ENCODE measurements at places on chromosomes 1 and 21.

GRCh38 chr1:74763807-74764206 is 30.9 kb downstream of the TYW3 start:
- DNase-seq: no peak

DNA sequence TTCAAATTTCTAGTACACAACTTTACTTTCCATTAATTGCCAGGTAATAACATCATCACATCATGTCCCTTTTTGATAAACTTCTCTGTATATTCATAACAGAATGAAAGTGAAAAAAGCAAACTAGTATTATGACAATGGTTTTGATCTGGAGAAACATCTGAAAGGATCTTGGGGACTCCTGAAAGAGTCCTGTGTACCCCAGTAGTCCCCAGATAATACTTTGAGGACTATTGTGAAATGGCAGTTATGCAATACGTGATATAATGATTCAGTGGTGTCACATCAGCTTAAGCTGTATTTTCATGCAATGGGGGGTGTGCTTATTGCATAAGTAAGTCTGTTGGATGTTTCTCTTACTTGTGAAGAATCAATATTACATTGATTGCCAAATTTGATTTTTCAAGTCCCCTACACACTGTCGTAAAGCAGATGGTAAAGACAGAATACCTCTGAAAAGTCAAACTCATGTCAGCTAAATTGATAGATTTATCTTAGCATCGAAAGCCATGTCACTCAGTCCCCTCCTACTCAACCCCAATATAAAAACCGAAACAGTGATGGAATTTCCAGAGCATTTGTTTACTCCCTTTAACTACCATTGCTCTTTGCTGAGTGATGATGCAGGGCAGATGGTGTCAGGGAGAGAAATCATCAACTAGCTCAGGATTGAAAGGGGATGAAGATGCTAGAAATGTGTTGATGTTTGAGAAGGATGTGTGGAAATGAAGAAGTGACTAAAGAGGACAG is 146.7 kb upstream of the C1orf105 start:
- no peak for DNase-seq

- no peak for DNase-seq
These were observed 30.4 kb upstream of the HHAT start for GRCh38 chr1:210298296-210298695.

DNA sequence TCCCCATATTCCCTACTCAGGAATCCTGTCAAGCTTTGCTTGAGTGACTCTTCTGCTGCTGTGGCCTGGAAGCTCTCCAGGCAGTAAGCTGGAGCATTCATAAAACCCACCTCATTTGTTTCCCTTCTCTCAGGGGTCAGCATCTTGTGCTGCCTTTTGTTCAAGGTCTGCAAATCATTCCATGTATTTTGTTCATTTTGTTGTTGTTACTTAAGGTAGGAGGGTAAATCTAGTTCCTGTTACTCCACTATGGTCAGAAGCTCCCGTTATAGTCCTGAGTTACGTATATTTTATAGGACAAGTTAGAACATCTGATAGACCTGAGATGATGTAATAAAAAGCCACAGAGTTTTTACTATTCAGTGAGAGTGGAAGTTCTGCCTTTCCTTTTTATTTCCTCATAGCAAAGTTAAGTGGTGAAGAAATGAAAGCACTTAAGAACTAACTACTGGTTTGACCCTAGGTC is 9.9 kb downstream of the SYNJ1 start:
- no peak for DNase-seq

GRCh38 chr1:56444960-56445646 is 134.3 kb downstream of the PLPP3 start:
- DNase-seq: no peak

GRCh38 chr1:216499581-216500272 is 76.5 kb upstream of the USH2A start:
- DNase-seq: no peak

- DNase-seq: no peak
These were observed 12.4 kb upstream of the PRPF38B start for GRCh38 chr1:108679586-108680213.

DNA sequence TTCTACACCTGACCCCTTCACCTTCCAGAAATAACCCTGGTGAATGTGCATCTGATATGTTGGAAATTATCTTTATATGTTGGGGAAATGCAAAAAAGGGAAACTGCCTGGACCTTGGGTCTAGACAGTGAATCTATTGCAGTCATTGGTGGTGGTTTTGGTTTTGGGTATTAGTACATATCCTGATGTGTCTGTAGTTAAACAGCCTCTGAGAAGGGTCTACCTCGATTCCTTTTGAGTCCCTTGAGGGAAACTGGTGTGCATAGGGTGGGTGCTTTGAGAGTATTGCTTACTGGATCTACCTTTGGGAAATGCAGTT is 127.3 kb upstream of the KIAA0040 start:
- no peak for DNase-seq

DNA sequence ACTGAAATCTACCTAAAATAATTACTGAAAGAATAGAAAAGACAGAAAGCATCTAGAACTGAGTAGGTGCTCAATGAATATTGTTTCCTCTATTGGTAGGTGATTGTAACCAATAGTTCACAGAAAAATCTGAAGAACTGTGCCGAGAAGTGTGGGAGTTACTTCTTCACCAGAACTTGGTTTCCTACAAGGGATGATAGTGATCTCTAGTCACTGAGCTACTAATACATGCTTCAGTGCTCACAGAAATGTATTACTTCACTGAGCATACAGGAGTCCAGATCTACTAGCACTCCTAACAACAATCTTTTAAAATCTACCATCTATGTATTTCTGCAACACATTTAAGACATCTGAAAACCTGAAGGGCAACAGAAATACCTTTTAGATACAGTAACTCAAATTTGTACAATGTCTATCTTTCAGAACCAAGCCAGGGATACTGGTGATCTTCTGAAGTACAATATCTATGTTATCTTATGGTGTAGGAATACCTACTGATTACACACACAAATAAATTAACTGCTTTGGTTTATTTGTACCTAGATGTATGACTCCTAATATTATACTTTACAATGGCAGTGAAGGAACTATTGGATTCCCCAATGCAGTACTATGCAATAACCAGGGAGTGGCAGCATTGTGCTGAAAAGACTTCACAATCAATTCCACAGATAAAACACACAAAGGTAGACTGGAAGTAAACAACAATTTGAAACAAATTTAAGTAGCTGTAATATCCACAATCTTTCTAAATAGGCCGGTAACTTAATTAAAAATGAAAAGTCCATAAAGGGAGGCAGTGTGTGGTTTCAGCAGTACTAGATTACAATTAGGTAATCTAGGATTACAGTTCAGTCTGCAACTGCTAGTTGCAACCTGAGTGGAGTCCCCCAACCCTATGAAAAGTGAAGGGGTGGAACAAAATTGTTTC is 243.0 kb downstream of the SLC45A1 start:
- DNase-seq: no peak

DNA sequence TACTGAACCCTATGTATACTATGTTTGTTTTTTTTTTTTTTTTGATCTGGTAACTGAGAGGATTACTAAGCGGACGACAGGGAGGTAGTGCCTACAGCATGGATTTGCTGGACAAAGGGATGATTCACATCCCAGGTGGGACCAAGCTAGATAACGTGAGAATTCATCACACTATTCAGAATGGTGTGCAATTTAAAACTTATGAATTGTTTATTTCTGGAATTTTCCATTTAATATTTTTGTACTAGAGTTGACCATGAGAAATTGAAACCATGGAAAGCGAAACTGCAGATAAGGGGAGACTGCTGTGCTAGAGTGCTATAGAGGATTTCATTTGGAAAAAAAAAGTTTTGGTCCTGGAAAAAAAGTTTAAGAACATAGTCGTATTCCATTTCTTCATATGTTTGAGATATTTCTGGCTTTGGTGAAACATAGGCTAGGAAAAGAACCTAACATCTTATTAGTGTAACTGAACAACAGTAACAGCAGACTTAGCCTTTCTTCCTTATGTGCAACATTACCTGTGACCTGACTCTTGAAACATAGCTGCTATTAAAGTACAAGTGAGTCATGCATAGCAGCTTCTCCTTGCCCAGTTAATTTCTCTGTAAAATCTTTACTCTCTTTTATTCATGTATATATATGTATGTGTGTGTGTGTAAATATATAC is 202.5 kb downstream of the FGGY start:
- no peak for DNase-seq

GRCh38 chr1:180941518-180942275 is 29.0 kb downstream of the KIAA1614 start:
- no peak for DNase-seq

DNA sequence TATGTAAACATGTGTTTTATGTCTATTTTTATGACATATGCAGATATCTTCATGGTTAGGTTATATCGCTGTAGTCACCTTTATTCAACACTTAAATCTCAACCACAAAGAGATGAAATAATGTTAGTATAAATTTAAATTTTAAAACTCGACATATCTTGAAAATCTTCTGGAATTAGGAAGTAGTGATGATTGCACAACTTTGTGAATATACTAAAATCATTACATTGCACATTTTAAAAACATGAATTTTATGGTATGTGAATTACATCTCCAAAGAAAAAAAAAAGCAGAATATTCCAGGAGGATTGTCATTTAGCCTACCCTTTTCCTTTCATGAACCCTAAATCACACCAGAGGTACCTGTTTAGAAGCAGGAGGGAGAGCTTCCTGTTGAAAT is 39.4 kb upstream of the CACYBP start:
- no peak for DNase-seq

DNA sequence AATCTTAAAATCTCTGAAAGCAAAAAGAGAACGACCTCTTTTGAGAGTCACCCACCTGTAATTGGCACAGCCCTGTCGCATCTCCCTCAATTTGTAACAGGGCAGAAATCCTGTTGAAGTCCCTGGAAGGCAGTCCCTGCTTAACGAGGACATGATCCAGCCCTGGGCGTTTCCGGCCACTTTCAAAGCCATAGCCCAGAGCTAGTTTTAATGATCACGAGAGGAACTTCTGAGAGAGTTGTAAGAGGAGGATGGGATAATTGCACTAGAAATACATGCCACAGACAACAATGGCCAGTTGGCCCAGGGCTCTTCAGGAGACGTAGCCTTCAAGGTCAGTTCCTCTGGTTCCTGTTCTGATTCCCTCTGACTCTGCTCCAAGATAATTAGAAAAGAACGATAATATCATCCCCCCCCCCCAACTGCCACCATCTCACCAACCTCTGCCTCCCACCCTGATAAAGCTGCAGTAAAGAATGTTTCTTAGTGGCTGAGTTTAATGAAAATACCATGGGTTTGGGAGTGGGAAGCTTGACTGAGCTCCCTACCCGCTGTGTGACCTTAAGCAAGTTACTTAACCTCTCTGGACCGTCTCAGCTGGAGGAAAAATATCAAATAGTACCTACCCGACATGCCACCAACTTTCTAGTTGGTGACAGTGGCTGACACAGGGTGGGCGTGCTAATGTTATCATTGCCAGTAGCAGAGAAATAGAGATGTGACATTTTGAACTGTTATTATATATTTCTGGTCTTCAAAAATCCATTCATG is 140.0 kb downstream of the OMA1 start:
- no peak for DNase-seq

DNA sequence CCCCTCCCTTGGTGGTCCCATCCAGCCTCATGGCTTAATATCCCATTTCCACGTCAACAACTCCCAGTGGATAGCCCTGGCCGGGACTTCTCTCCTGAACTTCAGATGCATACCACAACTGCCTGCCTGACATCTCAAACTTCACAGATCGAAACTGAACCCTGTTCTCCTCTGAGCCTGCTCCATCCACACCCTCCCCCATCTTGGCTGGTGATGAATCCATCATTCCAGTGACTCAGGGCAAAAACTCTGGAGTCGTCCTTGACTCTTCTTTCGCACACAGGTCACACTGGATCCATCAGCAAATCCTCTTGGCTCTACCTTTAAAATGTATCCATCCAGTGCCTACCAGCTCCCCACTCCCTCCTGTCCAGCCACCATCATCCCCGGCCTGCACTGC is 3.9 kb downstream of the TAS1R2 start:
- no peak for DNase-seq

- DNase-seq: no peak
These were observed 85.2 kb upstream of the RUNX1 start for GRCh38 chr21:35134309-35134708.

- no peak for DNase-seq
These were observed 28.9 kb downstream of the PRDM16 start for GRCh38 chr1:3097861-3098260.

GRCh38 chr1:14251871-14252270 is 346.6 kb upstream of the KAZN start:
- no peak for DNase-seq

DNA sequence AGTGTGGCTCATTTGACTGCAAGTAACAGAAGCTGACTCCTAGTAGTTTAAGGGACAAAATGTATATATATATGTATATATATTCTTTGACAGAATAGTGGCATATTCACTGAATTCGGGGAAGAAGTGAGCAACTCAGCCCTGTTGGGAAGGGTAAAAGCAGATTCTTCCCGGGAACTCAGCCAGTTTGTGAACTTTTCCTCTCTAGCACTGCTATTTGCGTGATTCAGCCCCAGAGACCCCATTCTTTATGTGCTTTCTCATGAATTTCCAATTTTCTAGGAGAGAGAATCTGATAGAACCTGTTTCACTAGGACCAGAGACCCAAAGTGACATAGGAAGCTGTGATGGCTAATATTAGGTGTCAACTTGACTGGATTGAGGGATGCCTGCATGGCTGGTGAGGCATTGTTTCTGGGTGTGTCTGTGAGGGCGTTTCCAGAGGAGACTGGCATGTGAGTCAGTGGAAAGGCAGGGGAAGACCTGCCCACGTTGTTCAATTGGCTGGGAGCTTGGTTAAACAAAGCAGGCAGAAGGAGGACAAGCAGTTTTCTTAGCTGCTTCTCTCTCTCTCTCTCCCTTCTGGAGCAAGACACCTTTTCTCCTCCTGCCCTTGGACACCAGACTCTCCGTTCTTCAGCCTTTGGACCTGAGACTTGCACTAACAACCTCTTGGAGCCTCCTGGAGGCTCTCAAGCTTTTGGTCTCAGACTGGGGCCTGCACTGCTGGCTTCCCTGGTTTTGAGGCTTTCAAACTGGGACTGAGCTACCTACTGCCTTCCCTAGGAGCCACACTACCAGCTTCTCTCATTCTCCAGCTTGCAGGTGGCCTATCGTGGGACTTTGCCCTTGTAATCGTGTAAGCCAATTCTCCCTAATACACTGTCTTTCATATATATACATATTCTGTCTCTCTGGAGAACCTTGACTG is 93.4 kb upstream of the KCNK1 start:
- DNase-seq: no peak

- no peak for DNase-seq
These were observed 5.0 kb upstream of the ARL8A start for GRCh38 chr1:202149566-202149965.

- DNase-seq: no peak
These were observed 274.9 kb downstream of the RRAGC start for GRCh38 chr1:38584448-38585355.

All from activated T-cell treated with anti-CD3 and anti-CD28 coated beads for 48 hours (primary cell).